NCI-H1436 (cell line): ENCODE measurements at places on chromosomes 12 and 14.

- no peak for DNase-seq
Observed at GRCh38 chr14:93322929-93323599, 9.8 kb downstream of the BTBD7 start.

DNA sequence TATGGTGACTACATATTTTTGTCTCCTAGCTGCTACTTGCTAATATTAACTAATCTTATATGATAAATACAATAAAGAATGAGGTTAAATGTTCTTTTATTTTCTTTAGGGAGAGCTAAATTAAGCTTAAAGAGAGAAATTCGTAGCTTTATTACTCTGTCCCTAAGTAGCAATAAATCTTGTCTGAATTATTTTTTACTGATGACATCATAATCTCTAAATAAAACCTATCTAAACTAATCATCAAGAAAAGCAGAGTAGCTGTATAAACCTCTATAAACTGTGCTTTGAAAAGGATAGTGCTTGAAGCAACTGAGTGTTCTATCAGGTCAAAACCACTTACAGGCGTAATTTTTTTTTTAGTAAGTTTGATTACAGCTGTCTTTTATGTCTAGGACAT is 42.5 kb downstream of the METTL25 start:
- DNase-seq: no peak

DNA sequence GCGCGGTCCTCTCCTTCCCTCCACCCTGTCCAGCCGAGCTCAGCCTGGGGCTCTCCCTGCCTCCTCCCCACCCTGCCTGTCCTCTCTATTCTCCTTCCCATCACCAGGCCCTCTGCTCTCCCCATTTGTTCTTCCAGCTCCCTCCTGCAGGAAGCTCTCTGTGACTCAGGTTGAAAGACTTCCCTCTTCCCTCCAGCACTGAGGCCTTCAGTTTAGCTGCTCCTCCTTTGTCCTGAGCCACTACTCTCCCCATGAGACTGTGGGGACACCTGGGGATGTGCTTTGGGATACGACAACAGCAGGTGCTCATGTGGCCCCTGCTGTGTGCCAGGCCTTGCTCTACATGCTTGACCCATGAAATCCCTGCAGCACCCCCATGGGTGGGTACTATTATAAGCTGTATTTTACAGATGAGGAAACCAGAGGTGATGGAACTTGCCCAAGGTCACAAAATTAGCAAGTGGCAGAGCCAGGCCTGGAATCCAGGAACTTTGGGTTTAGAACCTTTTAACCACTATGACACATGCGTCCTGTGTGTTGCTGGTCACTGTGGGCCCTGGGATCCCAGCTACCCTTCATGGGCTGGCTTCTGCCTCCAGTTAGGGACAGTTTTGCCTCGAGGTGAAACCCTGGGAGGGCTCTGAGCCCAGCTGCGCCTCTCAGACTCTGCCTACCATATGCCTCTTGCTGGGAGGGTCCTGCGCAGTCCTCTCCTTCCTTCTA is 5.5 kb downstream of the KRT80 start:
- DNase-seq: no peak

GRCh38 chr12:51082561-51083125 is 753 bp downstream of the CSRNP2 start:
- no peak for DNase-seq

DNA sequence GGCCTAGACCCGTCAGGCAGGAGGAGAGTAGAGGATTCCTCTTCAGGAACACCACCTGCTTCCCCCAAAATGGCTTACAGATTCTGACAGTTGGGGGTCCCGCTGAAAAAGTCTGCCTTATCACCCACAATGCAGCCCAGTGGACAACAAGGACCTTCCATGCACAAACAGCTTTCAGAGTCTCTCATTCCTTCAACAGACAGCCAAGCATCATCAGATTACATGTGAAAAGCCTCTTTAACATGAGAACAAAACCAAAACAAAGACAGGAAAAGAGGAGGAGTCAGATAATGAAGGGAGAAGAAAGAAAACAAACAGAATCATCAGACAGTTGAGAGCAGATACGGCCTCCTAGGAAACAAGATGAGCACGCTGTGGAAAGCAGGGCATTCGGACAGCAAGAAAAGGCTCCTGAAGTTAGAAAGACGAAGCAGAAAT is 18.3 kb downstream of the KCTD10 start:
- DNase-seq: no peak

- DNase-seq: no peak
Observed at GRCh38 chr14:74491956-74492775, 939 bp downstream of the NPC2 start.

- DNase-seq: no peak
Observed at GRCh38 chr12:105982022-105982421, 156.7 kb downstream of the NUAK1 start.

DNA sequence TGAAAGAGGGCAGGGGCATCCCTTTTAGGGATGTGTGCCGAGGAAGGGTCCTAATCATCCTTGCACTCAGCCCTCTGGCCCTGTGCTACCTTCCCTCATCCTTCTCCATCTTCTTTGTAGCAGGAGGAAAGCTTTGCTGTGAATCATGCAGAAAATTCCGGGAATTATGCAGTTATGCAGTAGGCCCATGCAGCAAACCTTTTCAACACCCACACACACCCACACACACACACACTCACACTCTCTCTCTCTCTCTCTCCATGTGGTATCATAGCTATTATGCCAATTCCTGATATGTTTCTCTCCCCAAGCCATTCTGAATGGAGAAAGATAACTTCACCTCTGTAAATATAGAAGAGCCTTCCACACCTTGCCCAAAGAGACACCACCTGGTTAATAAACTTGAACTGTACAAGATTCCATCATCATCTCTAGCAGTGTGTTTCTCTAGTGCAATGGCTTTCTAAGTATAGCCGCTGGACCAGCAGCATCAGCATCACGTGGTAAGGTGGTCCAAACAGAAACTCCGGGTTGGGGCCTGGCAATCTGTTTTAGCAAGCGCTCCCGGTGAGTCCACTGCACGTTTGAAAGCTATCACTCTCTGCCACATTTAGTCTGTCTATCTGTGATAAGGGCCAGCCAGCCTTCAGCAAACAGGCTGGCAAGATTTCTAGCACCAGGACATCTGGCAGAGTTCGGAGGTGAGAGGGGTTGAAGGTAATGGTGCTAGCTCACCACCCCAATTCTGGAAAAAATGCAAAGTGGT is 57.6 kb downstream of the MDM2 start:
- DNase-seq: no peak

DNA sequence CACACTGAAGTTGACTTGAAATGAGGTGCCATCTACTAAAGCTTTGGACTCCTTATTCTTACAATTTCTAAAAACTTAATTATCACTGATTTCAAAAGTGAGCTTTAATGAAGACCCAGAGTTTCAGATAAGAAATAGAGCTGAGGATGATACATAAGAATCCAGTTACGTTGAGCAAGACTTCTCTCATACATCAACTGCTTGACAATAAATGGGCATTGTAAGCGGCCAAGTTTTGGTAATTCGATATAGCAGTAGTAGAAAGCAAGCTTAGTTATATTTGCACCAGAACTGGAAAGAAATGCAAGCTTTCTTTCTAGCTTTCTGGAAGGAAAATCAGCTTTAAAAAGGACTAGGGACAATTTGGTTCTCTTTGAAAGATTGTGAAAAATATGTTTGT is 1359.6 kb downstream of the FSCB start:
- DNase-seq: no peak

DNA sequence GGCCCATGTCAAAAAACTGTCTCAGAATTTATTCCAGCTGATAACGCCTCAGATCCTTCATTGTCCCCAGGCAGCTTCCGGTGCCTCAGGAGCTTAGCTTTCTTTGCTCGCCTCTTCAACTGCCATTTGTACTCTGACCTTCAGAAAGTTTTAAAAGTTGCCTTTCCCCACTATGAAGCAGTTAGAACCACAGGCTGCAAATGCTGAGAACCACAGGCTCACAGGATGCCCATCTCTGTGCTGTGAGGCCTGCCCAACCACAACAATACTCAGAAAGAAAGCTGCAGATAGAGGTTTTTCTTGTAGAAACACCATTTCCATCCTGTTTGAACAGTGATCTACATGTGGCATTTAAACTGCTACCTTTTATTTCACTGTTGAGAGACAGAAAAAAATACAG is 131.1 kb downstream of the PRKCH start:
- DNase-seq: no peak

- DNase-seq: no peak
Observed at GRCh38 chr12:121138284-121138683, 5.6 kb downstream of the P2RX7 start.

DNA sequence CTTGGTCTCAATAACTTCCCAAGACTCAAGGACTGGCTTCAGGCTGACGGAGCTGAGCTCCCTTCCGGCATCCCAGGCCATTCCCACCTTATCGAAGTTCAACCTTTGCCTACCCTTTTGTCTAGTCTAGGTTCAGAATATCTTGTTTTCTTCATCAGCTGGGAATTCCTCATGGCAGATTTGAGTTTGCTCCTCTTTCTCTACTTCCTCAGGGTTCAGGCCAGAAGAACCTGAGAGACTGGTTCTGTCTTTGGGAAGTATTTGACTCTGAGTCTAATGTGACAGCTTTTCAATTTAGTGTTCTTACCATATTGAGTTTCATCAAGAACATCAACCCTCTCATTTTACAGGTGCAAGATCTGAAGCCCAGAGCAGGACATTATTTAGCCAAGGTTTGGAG is 2.1 kb downstream of the BIN2 start:
- DNase-seq: no peak

GRCh38 chr12:108482717-108483212 is 32.3 kb upstream of the FICD start:
- no peak for DNase-seq

DNA sequence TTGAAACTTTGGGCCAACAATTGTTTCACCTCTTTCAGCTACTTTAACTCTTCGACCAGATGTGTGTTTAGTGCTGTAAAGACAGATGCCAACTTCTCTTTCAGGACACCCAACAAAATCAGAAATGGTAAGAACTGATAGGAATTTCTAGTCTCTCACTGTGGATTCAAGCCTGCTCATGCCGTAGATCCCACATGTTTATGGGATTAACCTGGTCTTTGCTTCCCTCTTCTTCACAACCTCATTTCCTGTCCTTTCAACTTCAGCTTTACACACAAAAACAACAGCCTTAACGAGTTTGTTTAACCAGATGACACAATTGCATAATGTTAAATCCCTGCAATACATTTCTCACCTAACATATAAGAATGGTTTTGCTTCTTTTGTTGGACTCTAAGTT is 1031.9 kb upstream of the LRFN5 start:
- DNase-seq: no peak

- DNase-seq: no peak
Observed at GRCh38 chr12:104319028-104319427, 15.5 kb downstream of the EID3 start.

- DNase-seq: peak; percentile 18
Observed at GRCh38 chr12:96241846-96242256, 47.7 kb downstream of the ELK3 start.

- DNase-seq: no peak
Observed at GRCh38 chr14:85867450-85867849, 337.5 kb downstream of the FLRT2 start.

GRCh38 chr14:38583471-38583870 is 327.6 kb upstream of the CLEC14A start:
- no peak for DNase-seq

GRCh38 chr12:80184926-80185325 is 85.6 kb downstream of the OTOGL start:
- no peak for DNase-seq

- no peak for DNase-seq
Observed at GRCh38 chr12:4530982-4531586, 7.6 kb upstream of the RAD51AP1 start.

DNA sequence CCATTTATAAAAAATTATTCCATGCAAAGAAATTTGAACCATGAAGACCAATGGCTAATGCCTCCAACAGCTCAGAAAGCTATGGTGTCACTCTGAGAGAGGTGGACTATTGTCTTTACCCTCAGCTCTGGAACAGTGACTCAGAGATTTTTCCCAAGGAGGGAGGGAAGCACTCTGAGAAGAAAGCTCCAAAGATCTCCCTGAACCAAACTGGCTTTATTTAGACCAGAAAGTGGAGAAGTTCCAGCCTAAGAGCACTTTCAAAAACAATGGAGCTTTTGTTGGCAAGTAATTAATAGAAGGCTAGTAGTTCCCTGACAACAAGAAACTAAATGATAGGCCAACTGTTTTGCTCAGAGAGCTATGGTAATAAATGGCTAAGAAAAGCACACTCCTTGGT is 599.9 kb upstream of the MDGA2 start:
- DNase-seq: no peak
